ENCODE measurements at places on chromosomes 11 and 22.

- peak; percentile 33 for DNase-seq
These were observed 830 bp downstream of the ACAT1 start for GRCh38 chr11:108122166-108122628.

- no peak for DNase-seq
These were observed 2.1 kb downstream of the HBD start for GRCh38 chr11:5232176-5232575.

DNA sequence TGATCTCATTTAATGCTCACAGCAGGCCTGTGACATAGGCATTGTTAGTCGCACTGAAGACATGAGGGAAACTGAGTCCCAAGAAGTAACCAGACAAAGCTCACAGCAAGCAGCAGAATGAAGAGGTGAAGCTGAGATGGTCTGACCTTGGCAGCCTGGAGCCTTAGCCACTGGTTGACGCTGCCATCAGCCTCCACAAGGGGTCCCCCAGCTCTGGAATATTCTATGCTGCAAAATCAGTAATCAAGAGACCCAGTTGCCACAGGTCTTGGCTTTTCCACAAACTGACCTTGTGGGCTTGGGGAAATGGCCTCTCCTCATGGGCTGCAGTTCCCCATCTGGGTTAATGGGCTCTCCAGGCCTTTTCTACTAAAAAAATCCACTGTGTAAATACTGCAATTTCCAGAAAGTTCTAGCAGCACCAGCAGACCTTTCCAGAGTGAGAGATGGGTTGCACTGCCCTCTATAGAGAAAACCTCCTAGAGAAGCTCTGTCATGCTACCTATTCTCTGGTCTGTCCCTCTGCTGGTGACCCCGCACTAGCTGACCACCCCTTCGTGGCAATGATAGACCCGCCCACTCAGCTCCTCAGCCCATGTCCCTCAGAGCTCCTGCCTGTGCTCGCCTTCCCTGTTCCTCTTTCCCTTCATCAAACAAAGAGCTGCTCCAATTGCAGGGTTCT is 22.6 kb upstream of the ISX start:
- no peak for DNase-seq

- no peak for DNase-seq
These were observed 204.4 kb upstream of the ANO5 start for GRCh38 chr11:21988477-21988876.

GRCh38 chr11:73866586-73866996 is 10.1 kb downstream of the COA4 start:
- peak; percentile 89 for DNase-seq

DNA sequence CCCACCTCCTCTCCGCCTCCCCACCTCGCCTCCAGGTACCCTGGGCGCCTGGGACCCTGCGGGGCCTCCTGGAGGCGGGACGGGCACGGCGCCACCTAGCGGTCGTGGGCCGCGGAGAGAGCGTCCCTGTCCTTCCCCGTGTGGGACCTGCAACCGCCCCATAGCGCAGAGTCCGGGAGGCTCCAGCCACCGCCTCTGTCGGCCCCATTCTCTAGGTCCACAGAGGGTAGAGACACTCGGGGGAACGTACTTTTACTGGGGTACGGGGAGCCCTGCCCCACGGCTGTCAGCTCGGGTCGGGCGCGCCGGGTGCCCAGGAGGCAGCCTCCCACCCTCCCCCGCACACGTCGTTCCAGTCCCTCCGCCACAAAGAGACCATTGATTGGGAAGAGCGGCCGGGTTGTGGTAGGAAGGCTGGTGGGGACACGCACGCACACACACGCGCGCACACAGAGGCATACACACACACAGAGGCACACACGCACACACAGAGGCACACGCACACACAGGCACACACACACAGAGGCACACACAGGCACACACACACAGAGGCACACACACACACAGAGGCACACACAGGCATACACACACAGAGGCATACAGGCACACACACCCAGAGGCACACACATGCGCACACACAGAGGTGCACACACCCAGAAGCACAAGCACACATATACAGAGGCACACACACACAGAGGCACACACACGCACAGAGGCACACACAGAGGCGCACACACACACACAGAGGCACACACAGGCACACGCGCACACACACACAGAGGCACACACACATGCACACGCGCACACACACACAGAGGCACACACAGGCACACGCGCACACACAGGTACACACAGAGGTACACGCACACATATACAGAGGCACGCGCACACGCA is 12.6 kb upstream of the NECTIN1 start:
- DNase-seq: peak; percentile 35

DNA sequence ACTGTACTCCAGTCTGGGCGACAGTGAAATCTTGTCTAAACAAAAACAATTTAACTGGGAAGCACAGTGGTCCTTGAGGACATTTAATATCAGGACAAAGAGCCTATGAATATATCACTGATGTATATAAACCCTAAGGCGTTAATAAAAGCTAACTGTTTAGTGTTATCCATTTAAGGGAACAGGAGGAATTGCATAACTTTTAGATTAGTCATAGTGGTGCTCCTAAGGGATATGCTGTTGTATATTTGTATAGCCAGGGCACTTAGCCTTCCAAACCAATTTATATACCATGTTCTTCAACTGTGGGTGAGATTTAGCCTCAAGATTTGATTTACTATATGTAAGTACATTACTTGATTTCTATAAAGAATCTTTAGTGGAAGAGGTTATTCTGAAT is 3.0 kb upstream of the CHEK1 start:
- peak; percentile 79 for DNase-seq

DNA sequence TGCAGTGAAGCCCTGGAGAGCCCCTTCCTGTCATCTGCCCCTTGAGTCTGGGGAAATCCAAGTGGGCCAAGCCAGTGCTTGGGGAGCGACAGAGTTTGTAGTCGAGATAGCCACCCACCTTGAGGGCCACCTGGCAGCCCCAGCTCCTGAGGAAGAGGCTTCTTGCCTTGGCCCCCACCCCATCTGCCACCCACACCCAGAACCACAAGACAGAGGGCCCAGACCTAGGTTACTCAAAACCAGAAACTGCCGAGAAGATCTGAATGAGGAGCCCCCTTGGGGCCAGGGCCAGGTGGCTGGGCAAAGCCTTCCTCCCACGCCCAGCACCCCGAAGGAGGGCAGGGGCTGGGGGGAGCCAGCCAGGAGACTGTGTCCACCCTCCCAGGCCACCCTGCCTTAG is 18.8 kb upstream of the PRR5 start:
- DNase-seq: no peak

All from EH (cell line).